Activated CD4-positive, alpha-beta T cell treated with anti-CD3 and anti-CD28 coated beads for 36 hours (primary cell): ENCODE measurements at places on chromosomes 2 and 18.

DNA sequence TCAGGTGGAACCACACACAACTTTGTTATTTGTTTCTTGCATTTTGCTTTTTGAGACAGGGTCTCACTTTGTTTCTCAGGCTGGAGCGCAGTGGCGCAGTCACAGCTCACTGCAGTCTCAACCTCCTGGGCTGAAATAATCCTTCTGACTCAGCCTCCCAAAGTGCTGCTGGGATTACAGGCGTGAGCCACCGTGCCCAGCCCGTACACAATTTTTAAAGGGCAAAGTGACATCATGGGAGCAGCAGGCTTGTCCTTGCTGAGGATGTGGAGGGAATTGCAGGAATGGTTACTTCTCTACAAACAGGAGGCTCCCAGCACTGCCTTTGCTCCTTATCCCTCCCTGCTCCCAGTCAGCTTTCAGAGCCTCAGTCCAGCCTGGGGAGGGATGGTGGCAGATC lies 355.9 kb upstream of the KLHL29 start:
- DNase-seq: no peak

DNA sequence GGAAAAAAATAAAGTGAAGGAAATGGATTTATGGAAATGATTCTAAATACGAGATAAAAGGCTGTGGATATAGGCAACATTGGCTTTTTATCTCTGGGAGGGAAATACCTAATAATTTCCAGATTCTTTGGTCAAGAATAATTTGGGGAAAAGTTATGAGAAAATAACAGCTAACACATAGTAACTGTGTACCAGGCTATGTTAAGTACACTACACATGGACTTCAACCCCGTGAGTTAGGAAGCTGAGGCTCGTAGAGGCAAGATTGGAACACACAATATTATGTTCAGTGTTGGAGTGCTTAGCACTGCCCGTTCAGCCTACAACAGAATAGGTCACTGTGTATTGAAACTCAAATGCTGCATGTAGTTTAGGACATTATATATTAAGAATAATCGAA lies 34.3 kb upstream of the GPD2 start:
- no peak for DNase-seq

DNA sequence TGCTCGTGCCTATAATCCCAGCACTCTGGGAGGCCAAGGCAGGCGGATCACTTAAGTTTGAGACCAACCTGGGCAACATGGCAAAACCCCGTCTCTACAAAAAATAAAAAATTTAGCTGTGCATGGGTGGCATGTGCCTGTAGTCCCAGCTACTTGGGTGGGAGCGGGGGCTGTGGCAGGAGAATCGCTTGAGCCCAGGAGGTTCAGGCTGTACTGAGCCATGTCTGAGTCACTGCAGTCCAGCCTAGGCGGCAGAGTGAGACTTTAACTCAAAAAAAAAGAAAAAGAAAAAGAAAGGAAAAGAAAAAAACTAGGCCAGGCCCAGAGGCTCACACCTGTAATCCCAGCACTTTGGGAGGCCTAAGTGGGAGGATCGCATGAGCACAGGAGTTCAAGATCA lies 30.8 kb downstream of the TWSG1 start:
- no peak for DNase-seq

DNA sequence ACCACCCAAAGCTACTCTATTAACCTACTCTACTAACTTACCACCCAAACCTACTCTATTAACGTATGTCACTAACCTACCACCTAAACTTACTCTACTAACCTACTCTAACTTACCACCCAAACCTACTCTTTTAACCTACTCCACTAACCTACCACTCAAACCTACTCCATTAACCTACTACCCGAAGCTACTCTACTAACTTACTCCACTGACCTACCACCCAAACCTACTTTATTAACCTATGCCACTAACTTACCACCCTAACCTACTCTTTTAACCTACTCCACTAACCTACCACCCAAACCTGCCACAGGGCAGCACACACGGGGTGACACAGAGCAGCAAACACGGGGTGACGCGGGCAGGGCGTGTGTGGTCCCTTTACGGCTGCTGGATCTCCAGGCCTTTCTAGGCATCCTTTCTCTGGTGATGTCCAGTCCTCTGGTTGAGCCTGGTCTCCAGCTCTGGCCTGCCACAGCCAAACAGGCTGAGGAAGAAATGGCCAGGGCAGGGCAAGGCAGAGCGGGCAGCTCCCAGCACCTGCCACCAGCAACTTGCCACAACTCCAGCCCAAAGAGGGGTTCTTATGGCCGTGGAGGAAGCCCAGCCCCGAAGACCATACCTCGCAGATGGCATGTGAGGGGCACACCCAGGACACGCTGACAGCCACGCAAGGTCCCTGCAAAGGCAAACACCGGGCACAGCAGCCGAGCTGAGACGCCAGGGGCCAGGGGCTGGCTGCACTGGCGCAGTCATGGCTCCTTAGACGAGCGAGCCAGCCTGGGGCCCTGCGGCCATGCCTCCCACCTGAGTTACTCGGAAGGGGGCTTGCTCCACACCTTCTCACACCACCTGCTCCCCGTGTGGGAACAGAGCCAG lies 25.7 kb downstream of the PXDN start:
- no peak for DNase-seq

DNA sequence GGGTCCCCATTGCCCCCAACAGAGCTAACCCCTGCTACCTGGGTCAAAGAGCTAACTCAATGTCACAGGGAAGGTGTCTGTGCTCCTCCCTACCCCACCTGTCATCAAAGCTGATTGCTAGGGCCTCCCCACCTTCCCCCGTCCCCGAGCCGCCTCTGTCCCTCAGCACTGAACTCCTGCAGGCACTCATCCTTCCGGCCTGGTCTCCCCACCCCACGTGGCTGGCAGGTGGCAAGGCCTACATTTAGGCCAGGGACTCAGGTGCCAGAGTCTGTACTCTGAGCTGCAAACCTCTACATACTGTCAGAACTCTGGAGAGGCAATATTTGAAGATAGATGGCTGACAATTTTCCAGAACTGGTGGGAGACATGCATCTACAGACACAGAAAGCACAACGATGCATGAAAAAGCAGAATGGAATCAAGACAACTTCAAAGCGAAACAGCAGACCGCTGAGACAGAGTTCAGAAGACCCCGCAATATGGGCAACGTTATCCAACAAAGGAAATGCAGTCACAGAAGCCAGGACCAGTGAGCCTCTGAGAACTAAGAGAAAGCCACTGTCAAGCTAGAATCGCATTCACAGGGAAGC lies 195.8 kb downstream of the HDAC4 start:
- DNase-seq: peak; percentile 6

DNA sequence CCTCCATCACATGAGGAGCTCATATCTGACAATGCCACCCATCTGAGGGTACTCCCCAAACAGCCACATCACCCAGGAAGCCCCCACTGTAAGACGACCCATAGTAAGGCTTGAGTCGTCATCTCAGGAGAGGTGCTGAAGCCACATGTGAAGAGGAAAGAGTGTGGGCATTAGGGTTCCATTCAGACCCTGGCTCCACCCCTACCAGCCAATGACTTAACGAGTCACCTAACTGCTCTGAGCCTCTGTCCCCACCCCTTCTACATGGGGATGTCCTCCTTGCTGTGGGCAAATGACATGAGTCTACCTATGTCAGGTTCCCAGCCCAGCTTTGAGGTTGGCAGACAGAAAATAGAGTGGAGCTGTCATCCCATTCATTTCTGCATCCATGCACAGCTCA lies 46.3 kb downstream of the C1QL2 start:
- no peak for DNase-seq

GRCh38 chr18:61855449-61856378 lies 37.1 kb downstream of the RNF152 start:
- DNase-seq: no peak
